Upper lobe of left lung (tissue), 6 donors: ENCODE measurements at places on chromosomes 12 and 14.
A peak's percentile ranks its signal among the peaks of the same experiment; 100 is the strongest.

DNA sequence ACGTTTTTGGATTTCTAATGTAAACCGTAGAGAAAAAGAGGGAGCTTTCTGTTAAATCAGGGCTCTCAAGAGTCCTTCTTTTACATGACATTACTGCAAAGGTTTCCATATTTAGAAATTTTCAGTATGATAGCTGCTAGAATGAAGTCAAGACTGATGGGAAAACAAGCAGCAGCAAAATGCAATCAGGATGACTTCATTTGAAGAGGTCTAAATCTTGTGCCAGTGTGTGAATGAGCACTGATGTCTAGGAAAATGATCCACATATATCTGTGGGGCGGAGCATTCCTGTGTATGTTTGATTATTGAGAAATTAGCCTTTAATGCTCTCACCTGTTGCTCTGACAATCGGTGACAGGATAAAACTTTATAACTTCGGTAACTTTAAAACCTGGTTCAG lies 73.6 kb downstream of the GRIP1 start:
- DNase-seq: no peak

GRCh38 chr14:92493024-92493423 lies 20.6 kb upstream of the RIN3 start:
- no peak for DNase-seq

DNA sequence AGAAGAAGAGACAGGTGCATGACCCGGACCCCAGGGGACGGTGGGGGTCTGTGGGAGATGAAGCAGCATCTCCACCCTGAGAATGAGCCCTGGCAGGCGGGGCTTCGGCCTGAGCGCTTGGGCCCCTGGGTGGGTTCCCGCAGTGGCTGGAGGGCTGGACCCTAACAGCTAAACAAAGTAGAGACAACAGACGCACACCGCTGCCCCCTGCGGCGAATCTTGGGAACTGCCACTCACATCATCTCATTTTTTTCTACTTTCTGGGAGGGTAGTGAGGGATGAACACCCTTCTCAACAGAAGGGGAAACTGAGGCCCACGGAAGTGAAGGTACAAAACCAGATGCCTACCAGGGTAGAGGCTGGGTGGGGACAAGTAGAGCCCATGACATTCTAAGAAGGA lies 104.7 kb downstream of the RFLNA start:
- DNase-seq: no peak

- no peak for DNase-seq
Measured at GRCh38 chr14:77406086-77406485, 17.2 kb downstream of the NOXRED1 start.

DNA sequence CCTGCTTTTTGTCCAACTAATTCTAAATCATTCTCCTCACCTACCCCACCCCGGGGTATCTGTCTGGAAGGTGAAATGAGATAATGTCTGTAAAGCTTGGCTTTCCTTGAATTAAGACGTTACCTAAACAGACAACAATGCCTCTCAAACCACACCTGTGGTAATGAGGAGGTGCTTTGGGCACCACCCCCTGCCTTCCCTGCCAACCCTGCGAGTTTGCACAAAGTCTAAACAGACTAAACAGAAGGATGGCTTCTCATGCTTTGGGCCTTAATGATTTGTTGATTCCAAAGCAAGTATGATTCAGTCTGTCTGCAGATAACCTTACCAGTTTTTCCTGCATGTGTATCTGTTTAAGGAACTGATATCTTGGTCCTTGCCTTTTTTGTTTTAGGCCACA lies 82.4 kb downstream of the ZFC3H1 start:
- no peak for DNase-seq

- no peak for DNase-seq
Measured at GRCh38 chr14:55553791-55554190, 26.2 kb upstream of the KTN1 start.

DNA sequence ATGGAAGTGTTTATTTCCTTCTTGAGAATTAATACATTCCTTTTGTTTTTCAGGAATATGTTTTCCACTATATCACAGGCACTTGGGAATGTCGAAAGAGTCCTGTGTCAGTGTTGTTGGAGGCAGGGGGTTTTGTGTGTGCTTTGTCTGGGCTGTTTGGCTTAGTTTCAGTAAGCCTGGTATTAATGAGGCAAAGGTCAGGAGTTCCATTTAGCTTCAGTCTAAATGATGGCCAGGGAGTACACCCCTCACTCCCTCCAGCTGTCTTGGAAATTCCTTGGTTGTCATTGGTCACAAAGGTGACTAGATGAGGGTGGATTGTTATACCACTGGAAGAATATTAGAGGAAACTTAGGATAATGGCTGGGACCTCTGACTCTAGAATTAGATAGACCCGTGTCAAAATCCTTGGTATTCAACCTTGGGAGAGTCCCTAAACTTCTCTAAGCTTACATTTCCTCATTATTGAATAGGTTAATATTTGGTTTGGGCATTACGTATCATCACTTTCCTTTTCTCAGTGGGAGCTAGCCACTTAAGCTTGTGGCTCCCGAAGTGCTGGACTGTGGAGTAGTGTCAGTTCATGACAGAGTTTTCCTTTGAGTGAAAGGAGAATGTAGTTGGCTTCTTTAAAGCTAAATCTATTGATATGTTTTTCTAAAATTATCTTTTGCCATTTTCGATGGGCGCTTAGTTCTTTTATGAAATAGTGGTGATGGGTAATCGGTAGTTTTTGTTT lies 5.2 kb downstream of the FRS2 start:
- no peak for DNase-seq

DNA sequence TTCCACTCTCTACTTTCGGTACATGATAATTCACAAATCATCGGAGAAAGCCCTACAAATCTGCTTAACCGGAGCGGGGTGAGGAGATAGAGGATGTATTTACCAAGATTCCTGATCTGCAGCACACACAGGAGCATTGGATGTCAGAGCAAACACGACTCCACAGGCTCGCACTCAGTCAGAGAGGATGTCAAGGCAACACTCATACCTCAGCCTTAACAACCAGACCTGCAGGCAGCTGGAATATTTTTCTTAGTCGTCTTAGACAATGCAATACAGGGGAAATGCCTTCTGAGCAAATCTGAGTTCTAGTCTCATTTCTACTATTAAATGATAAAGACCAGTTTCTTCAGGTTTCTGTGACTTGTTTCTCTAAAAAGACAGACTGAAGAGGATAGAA lies 159.3 kb upstream of the CPNE8 start:
- DNase-seq: no peak

DNA sequence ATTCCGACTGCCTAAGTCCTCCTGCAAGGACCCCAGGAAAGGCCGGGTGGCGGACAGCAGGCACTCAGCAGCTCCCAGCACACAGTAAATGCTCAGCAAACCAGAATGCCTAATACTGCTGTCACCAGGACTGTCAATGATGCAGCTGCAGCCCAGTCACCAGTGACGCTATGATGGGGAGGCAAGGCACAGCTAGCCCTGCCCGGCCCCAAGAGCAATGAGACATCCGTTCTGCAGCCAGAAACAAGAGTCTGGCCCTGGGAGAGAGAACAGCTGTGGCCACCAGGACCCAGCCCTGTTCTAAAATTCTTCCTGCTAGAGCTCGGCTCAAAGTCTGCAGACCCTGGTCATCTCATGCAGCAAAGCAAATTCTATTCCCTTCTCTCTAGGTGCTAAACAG lies 69.8 kb downstream of the NCOR2 start:
- no peak for DNase-seq

DNA sequence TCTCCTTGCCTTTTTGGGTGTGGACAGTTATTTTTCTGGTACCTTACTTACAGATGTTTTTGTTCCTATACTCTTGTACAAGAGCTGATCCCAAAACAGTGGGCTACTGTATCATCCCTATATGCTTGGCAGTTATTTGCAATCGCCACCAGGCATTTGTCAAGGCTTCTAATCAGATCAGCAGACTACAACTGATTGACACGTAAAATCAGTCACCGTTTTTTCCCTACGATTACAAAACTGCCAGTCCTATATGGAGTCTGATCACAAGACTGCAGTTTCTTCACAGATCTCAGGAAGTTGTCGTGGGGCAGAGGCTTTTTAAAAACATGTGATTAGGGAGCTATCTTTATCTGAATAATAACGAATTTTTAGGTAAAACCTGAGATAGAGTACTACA lies 1.3 kb downstream of the LYSET start:
- no peak for DNase-seq

DNA sequence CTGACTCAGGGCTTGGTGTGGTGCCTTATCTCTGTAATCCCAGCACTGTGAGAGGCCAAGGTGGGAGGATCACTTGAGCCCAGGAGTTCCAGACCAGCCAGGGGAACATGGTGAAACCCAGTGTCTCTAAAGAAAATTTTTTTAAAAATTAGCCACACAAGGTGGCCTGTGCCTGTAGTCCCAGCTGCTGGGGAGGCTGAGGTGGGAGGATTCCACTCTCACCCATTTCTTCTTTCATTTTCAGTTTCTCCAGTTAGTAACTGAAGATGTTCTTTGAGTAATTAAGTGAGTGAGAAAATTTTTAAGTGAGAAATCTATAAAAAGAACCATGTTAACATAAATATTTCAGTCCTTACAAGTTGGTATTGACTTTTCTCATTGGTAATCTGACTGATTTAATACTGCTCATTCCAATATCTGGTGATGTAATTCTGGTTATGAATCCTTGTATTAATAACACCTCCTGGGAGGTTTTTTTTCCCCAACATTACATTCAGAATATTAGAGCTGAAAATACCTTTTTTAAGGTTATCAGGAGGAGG lies 6.1 kb downstream of the METTL3 start:
- DNase-seq: no peak

GRCh38 chr12:109689426-109689825 lies 24.2 kb upstream of the FAM222A start:
- DNase-seq: no peak

- peak; percentile 48 for DNase-seq
Measured at GRCh38 chr14:75452900-75453816, 25.3 kb downstream of the JDP2 start.

GRCh38 chr14:30657050-30657449 lies 34.9 kb downstream of the SCFD1 start:
- DNase-seq: no peak

- no peak for DNase-seq
Measured at GRCh38 chr14:31122921-31123320, 84.7 kb downstream of the HECTD1 start.

DNA sequence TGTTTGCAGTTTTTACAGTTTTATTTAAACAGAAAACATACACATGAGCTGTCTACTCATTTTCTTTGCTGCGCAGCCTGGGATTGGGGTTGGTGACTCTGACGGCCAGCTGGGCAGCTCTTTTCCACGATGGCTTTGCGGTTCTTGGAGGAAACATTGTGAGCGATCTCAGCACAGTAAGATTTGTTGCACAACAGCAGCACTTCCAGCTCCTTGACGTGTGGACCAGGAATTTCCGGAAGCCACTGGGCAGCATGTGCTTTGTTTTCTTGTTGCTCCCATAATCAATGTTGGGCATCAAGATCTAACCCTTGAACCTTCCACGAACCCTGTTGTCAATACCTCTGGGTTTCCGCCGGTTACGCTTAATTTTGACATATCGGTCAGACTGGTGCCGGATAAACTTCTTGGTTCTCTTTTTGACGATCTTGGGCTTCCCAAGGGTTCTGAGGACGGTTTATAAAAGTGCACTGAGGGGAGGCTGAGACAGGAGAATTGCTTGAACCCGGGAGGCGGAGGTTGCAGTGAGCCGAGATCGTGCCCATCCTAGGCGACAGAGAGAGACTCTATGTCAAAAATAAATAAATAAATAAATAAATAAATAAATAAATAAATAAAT lies 21.8 kb downstream of the FKBP11 start:
- peak; percentile 73 for DNase-seq
